Activated CD8-positive, alpha-beta memory T cell treated with anti-CD3 and anti-CD28 coated beads for 1 hour (primary cell): ENCODE measurements at places on chromosomes 5 and 9.

DNA sequence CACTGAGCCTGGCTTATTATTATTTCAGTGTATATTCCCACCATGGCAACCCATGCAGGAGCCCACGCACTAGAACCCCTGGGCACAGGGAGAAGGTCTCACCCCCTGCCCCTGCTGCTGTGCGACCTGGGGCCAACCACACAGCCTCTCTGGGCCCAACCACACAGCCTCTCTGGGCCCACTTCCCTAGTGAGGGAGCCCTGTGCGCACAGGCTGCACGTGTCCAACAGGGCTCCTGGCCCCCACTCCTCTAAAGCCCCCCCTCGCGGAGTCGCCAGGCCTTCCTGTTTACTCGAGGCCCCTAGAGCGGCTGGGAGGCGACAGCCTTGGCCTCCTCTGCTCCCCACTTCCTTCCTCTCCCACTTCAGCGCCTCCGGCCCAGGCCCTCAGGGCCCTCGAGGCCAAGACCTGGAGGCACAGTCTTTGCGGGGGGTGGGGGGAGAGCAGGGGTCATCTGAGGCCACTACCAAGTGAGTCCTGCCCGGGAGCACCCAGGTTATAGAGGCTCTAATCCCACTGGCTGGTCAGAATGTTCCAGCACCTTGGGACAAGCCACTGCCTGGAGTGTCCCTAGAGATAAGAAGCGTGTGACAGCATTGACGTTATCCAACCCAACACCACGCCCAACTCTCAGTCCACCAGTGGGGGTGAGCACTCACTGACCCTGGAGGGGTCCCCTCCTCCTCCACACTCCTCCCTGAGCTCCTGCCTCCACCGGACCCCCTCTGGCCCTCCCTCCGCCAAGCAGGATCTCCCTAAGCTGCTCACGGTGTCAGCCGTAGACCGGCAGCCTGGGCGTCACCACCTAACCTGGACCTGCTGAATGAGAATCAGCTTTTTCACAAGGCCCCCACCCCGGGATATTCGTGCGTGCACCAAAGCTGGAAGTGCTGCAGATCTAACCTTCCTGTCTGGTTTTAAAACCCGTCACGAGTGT is 7.9 kb upstream of the ENG start:
- DNase-seq: no peak

- DNase-seq: no peak
These were observed 814 bp downstream of the KIF12 start for GRCh38 chr9:114098021-114098935.

GRCh38 chr9:123544007-123544827 is 188.2 kb downstream of the CRB2 start:
- no peak for DNase-seq

- DNase-seq: no peak
These were observed 149.0 kb downstream of the SSBP2 start for GRCh38 chr5:81601919-81602318.

DNA sequence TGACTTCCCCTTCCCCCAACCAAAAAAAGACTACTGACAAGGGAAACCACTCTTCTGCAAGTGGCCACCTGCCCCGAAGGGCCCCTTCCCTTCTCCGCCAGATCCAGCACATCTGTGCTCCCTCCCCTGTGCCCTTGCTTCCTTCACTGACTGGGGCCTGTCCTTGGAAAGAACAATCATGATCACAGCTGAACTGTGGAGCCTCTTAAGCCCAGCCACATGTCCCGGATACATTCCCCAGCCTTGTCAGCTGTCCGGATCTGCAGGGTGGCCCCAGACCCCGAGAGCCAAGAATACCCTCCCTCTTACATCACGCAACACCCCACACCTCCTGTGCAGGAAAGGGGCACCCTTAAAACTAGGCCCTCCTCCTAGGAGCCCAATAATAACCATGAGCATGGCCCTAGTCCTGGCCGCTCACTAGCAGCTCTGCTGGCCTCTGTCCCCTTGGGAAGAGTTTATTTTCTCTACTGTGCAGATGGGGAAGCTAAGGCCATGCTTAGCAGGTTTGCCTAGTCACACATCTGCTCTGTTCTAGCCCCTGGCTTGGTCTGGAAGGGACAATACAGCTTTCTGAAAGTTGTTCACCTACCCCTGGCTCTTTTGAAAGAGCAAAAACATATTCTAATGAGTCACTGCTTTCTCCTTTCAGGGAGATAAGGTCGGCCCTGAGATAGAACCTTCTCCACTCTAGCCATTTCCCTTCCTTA is 3.8 kb downstream of the SPRY4 start:
- no peak for DNase-seq

- no peak for DNase-seq
These were observed 10.9 kb downstream of the MCTP1 start for GRCh38 chr5:95274011-95274410.

DNA sequence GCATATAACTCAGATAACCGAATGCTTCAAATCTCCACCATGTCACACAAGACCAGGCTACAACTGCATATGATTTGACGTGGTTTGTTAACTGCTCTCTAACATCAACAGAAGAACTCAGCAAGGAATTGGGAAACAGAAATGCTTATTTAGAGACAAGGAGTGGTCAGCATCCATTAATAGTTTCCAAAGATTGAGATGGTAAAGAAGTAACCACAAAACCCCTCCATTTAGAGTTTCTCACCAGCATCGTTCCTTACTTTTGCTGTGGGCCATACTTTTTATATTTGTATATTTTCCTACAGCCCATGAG is 25.2 kb downstream of the DPYSL3 start:
- DNase-seq: no peak

DNA sequence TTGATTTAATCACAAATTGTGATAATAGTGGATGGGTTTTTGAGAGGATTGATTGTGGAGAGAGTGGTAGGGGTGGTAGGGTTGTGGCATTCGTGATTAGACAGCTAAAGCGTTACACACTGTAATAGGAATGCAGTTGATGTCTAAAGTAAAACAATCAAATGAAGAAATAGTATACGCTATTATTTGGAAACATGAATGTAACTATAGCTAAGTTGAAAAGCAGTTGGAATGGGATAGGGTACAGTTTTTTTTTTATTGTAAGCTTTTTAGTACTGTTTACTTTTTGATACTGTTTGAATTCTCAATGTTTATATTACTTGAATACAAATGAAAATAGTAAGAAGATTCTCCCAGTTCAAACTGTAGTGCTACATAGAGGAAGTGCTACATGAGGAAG is 51.8 kb downstream of the RANBP17 start:
- DNase-seq: no peak

DNA sequence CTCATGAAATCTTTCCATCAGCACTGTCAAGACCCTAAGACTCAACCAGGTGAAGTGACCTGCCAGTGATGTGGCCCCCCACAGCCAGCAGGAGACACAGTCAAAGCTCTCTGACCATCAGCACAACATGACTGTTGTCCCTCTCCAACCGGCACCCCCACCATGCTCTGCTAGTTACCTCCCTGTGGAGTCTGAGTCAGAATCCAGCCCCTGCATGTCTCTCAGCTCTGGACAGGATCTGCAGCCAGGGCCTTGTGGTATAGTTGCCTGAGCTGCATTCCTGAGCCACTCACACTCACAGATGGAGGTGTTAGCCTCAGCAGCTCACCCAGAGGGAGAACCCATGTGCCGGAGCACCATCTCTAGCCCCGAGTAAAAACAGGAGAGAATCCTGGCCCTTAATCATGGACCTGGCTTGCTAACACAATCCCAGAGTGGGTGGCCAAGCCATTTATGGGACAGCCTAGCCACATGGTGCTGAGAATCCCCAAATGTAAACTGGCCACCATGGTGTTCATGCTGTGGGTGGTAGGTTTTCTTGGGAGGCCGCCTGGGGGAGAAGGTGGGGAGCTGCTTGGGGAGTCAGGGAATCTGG is 237.8 kb downstream of the PAPPA start:
- DNase-seq: no peak

DNA sequence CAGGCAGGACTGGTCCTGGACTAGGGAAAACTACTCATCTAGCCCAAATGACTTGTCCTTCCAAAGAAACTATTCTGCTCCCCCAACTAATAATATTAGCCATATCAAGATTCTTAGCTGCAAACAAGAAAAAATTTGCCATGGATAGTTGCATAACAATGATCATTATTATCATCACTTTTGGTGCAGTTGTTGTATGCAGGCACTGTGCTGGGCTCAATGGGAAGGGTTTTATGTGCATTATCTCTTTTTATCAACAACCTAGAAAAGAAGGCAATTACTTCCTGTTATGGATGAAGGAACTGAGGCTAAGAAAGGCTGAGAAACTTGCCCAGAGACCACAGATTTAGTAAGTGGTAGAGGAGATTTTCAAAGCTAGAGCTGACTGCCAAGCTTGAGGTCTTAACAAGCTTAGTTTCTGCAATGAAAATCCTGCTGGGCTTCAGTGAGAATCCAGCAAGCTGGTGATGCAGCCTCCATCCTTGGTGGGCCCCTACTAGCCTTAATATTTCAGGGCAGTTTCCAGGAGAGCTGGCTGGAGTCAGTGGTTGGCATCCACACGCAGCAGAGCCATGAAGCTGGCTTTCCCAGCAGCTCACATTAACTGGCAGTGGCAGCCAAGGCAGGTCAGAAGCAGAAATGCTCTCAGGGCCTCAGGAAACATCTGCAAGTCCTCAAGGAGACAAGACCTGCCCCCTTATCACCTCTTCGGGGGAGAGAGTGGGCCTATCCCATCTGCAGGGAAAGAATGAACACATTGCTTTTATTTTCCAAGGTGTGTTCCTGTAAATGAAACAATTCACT is 20.5 kb upstream of the MEGF9 start:
- DNase-seq: no peak

- DNase-seq: no peak
These were observed 36.5 kb downstream of the LAMC3 start for GRCh38 chr9:131045300-131046092.

GRCh38 chr9:124016175-124017050 is 4.8 kb downstream of the LHX2 start:
- DNase-seq: no peak

DNA sequence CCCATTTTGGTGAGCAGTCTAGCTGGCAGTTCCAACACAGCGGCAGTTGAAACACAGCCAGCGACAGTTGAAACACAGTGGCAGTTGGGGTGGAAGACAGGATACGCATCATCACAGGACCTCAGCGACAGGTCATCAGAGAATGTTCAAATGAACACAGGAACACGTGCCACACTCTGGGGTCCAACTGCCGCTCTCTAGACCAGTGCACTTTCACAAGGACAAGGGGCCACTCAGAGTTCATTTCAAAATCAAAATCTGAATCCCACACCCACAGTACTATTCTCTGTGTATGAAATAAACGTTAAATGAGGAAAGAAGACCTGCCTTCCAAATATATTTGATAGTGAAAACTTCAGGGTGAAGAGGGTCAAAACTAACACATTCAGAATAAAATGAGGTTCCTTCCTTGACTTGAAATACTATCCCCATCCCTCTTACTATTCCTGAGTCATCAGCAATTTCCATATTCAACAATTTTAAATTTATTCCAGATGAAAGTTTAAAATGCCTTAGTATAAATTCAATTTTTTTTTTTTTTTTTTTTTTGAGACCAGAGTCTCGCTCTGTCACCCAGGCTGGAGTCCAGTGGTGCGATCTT is 53.0 kb upstream of the SIMC1 start:
- DNase-seq: no peak

GRCh38 chr5:1840741-1841521 is 39.7 kb downstream of the NDUFS6 start:
- no peak for DNase-seq

- no peak for DNase-seq
These were observed 86.2 kb upstream of the DHFR start for GRCh38 chr5:80740999-80741398.

GRCh38 chr5:158877124-158877581 is 222.6 kb downstream of the EBF1 start:
- no peak for DNase-seq

GRCh38 chr5:106545325-106545724 is 1125.4 kb downstream of the EFNA5 start:
- DNase-seq: no peak

GRCh38 chr5:168001318-168001717 is 290.1 kb upstream of the WWC1 start:
- DNase-seq: no peak

- DNase-seq: no peak
These were observed 40.6 kb downstream of the TNFSF8 start for GRCh38 chr9:114889802-114890224.

GRCh38 chr5:118314931-118315330 is 673.4 kb downstream of the DTWD2 start:
- DNase-seq: no peak

DNA sequence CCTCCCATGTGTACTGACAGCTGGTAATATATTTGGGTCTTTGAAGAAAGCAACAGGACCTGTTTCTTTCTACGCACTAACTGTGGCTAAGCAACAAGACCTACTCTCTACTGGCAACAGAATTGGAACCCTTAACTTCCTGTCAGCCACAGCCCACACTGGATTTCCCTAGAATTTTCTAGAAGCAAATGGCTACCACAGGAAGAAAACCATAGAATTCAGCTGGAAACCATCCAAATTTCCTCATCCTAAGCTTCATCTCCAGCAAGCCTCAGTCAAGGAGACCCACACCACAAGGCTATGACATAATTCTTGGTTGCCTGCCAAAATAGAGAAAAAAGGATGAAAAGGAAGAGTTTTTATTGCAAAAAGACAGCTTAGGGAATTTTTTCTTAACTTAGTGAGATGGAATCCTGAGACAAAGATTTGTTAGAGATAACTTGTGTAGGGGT is 171.8 kb upstream of the TNC start:
- DNase-seq: no peak

DNA sequence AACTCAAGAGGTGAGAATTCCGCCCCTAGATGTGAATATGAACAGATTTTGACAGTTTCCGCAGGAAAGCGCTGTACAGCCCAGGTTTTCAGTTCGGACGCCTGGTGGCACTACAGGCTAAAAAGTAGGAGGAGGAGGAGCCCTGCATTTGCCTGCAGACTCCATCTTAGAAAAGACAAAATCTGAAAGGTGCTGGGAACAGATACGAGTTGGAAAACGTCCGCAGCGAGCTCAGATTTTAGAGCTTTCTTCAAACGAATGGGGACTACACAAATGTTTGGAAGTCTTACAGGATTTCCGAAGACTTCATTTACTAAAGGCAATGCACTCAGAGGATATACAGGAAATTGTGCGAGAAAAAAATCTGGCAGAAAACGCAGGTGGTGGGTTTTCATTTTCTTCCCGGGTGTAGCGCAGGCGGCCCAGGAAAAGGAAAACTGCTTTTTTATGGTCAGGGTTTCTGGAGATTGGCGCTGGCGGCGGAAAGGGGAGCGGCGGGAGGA is 9.9 kb upstream of the PCDHB2 start:
- no peak for DNase-seq

GRCh38 chr5:93924628-93925027 is 183.2 kb upstream of the POU5F2 start:
- DNase-seq: no peak

DNA sequence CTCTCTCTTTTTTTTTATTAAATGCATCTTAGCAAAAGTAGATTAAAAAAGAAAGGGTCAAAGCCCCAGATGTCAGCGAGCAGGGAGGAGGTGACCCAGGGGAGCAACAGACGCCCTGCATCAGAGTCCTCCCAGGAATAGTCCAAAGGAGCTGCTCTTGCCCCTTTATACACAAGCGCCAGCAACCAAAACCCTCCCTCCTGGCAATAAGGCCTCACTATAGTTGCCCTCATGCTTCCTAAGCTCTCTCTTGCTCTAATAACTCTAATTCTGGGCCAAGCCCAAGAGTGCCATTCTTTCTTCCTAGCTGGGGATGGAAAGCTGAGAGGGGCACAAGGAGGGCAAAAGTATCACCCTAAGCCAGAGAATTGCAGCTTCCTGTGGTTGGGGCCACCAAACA is 26.3 kb downstream of the PCDHGC5 start:
- no peak for DNase-seq
